ENCODE measurements at places on chromosomes 7 and 10.

DNA sequence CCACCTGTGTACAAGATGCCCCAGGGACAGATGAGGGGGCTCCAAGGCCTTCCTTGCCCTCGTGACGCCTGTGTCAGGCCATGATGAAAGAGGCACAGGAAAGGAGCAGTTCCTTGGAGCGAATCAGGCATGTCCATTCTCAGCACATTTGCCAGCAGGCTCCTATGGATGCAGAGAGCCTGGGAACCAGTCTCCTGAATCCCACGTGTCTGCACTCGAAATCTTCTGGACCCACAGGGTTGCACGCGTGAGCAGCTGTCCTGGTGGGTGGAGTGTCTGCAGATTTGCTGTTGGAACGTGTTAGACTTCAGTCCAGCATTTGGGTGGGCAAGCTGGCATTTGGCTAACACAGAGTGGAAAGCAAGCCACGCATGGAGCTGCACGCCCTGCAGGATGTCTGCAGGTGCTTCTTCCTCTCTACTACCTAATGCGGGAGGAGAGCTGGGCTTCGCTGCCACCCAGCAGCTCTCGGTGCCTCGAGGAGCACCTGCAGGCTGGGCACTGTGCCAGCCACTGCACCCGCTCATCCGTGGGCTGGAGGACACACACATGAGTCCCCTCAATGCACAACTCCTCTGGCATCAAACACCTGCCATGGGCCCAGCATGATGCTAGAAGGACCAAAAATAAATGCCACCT, 140.7 kb downstream of the PAXIP1 start:
- DNase-seq = no peak
- no peak overlapping the region for H3K4me3 ChIP-seq
- H3K36me3 ChIP-seq = no peaks in the 10 kb centered on the region
- H3K27me3 ChIP-seq = no peaks in the 10 kb centered on the region
- H3K27ac ChIP-seq = no peak overlapping the region

DNA sequence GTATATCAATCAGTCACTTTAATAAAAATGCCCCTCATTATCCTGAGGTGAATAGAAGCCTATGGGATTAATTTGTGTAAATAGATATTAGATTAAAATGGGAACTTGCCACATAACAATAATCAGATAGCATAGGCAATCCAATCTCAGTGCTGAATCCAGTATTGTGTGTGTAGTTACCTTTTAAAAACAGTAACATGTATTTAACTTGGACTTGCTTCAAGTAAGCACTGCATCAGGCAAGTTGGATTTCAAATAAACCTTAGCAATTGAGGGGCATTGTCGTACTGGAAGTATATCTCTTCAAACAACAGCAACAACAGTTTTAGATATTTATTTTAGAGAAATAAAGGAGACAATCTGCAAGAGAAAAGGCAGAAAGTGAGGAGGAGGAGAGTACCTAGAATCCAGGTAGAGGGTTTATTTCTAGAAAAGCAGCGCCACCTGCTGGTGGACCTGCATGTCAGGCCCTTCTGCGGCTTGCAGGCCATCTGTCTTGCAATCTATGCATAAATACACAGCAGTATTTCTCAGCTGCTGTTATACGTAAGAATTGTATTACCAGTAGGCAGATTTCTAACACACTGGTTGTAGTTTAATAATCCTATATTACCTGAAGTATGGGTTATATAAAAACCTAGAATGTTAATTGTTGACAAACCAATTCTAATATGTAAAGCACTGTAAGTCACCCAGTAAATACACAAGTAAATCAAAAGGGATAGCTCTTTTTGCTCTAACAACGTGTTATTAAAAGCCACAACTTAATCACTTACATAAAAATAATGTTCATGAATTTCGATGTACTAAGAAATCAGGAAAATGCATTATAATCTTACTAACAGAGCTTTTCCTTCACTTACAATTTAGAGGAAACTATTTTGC, 652.8 kb downstream of the KCNMA1 start:
- H3K4me1 ChIP-seq = no peaks in the 10 kb centered on the region
- peak; percentile 90 for DNase-seq

DNA sequence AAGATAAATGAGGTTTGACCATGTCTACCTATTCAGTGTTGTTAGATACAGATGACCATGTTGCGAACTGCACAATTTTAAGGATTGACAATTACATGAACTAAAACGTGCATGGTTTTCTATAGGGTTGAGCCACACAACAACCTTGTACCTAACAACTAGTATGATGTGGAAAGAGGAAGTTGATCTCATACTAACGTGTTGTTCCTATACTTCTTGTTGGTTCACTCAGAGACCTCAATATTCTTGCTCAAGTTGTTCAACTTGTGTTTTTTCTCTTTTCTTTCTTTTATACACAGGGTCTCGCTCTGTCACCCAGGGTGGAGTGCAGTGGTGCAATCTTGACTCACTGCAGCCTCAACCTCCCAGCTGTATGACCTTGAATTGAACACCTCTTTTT, 6.1 kb upstream of the KEL start:
- no peaks in the 10 kb centered on the region for H3K4me1 ChIP-seq
- no peaks in the 10 kb centered on the region for H3K27me3 ChIP-seq
- H3K4me3 ChIP-seq = no peak overlapping the region
- H3K36me3 ChIP-seq = no peaks in the 10 kb centered on the region

DNA sequence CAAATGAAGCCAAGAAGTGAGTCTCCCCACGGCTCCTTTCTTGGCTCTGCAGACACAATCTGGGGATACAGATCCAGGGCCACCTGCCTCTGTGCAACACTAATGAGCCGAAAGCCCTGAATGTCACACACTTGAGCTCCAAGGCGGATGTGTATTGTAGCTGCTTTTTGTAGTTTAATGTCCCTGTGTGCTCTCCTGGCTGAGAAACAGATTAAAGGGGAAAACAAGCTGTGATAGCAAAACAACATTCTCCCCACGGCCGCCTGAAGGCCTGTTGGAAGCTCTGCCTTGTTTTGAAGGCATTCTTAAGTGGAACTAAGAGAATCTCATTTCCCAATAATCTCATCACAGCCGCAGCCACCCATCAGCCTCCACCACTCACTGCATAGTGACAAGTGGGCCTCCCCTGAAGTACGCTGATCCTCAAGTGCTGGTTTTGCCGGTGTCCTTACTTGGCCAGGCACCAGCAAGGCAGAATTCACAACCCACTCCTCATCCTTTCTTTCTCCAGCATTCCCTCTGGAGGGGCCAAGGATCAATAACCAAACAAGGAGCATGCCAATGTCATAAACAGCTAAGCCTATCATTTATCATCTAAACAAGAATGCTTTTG, 44.4 kb upstream of the AMPH start:
- H3K4me1 ChIP-seq = no peaks in the 10 kb centered on the region
- no peaks in the 10 kb centered on the region for H3K36me3 ChIP-seq

DNA sequence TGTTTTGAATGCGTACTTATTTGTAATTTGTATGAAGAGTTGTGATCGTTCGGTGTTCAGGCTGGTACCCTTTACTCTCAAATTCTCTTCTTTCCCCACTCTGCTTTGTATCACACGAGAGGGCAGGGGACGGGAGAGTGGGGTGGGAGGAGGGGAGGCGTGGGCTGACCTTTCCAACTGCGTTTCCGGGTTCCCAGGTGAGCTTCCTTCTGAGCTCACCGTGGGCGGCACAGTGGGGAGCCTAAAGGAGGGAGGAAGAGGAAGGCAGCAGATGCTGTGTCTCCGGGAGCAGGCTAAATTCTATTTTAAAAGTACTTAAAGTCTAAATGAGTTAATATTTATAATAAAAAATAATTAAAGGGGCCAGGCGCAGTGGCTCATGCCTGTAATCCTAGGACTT, 7.4 kb upstream of the XRCC2 start:
- no peaks in the 10 kb centered on the region for H3K36me3 ChIP-seq
- no peaks in the 10 kb centered on the region for H3K27me3 ChIP-seq
- H3K4me1 ChIP-seq = no peaks in the 10 kb centered on the region
- no peak for DNase-seq

DNA sequence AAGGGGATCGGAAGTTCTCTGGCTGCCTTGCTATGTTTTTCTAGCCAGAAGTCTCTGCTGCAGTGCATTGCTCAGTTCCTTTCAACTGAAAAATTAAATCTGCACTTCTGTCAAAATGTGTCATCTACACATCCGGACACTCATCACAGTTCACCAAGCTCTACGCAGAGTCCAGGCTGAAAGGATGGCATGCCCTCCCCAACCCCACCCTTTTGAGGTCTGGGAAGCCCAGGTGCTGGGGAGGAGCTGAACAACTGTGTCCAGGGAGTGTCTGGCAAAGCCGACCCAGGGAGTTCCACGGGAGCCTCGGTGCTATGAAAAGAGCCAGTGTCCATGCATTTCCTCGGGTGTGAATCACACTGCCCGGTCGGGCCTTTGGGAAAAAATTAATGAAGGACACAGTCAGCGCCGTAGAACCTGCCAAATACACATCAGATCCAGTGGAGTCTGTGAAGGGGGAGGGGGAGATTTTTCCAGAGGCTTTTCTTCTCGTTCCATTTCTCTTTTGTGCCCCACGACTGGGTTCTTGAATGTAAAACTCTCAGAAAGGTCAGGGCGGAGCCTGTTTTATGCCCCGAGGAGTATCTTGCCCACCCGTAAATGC, 757 bp upstream of the PALS2 start:
- H3K27me3 ChIP-seq = peaks cover 5% of the 10 kb centered on the region
- peak overlapping the region; percentile 70 for H3K4me3 ChIP-seq
- H3K36me3 ChIP-seq = no peaks in the 10 kb centered on the region
- H3K4me1 ChIP-seq = peaks cover 3% of the 10 kb centered on the region

DNA sequence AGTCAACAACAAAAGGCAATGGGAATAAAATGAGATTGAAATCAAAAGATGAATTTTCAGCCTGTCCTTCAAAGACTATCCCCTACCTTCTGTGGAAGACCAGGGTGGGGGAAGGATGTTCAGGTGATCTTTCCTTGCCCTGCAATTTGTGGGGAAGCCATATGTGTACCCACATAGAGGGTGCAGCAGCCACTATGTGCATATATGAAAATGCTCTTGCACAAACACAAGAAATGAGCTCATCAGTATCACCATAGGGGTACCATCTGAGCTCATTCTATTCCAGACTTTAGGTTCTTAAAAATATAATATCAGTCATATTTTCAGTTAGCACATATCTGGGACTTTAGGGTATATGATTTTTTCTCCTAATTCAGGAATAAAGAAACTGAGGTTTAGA, 17.7 kb downstream of the GIMAP5 start:
- H3K4me3 ChIP-seq = no peak overlapping the region
- H3K4me1 ChIP-seq = no peaks in the 10 kb centered on the region
- no peaks in the 10 kb centered on the region for H3K36me3 ChIP-seq
- no peak overlapping the region for H3K27ac ChIP-seq
- H3K27me3 ChIP-seq = no peaks in the 10 kb centered on the region

DNA sequence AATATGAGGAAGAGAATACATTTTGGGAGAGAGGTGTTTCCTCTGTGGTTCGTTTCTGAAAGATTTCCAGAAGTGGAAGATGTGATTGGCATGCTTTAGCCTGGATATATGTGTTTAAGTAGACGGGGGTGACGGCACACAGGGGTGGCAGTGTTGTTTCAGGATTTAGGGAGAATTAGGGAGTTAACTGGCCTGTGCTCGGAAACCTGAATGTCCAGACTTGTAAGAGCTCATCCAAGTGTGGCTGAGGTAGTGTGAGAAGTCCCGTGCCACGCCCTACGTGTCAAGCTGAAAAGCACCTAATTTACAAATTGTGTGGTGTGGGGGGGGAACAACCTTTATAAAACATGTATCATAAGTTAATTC, 1.1 kb downstream of the RALA start:
- peaks cover 6% of the 10 kb centered on the region for H3K4me1 ChIP-seq
- peak overlapping the region; percentile 76 for H3K4me3 ChIP-seq
- no peak for DNase-seq
- H3K27ac ChIP-seq = peak overlapping the region; percentile 42

DNA sequence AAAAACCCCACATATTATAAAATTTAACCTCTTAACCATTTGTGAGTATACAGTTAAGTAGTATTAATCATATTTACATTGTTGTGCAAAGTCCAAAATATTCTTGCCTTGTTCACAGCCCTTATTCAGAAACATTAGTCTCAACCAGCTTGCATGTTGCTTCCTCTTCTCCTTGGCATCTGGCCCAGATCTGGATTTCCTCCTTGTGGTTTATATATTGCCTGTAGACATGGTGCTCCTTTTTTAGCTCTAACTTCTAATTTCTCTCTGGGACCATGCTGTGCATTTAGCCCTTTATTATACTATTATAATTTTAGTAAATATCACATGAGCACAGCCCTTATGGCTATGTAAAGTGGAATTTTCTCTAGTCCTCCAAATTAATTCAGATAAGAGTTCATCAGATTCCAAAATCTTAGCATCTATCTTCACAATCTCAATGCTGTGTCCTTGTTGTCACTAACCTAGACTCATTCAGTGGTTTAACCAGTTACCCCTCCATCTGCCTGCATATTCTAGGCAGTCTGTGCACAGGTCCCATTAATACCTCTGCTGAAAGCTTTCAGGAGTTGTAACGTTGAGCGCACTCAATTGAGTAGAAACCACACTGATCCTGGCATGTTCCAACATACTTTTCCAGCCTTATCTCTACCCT, 7.9 kb downstream of the CPED1 start:
- no peak overlapping the region for H3K4me3 ChIP-seq
- H3K27ac ChIP-seq = no peak overlapping the region
- DNase-seq = no peak

DNA sequence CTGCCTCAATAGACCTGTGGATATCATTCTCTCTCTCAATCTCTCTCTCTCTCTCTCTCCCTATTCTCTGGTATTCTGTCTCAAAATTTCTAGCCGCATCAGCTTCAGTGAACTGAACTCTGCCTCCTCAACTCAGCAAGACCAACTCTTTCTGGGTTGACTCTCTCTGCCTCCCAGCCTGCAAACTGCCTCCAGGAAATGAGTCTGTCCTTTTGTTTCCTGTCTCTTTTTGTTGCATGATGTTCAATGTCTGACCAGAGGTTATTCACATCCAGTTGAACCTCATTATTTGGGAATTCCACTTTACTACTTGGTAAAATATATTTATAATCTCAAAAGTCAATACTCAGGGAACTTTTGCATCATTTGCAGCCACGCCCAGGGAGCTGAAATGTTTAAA, 682.7 kb upstream of the FZD8 start:
- no peak overlapping the region for H3K4me3 ChIP-seq
- H3K27ac ChIP-seq = no peak overlapping the region
- H3K36me3 ChIP-seq = no peaks in the 10 kb centered on the region

DNA sequence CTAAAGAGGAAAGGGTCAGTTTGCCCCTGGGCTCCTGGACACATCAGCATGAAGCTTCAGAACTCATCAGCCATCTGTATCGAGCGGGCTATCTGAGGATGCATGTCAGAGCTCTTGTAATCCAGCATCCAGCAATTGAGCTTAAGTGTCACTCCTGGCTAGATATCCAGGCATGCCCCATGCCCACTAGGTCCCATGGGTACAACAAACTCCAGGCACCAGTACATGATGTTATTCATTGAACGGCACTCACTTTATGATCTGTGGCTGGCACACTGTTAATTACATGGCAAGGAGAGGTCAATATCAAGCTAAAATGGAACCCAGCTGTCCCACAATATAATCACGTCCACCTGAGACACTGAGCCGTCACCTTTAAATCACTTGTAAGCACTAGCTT, 274.2 kb downstream of the ELMO1 start:
- no peak for DNase-seq
- H3K27me3 ChIP-seq = no peaks in the 10 kb centered on the region
- H3K4me3 ChIP-seq = no peak overlapping the region
- H3K4me1 ChIP-seq = no peaks in the 10 kb centered on the region

Measured in kidney (tissue), 22 donors.